Sciatic nerve (tissue), 2 donors: ENCODE measurements at places on chromosomes 16 and 17.

- DNase-seq, result no peak
Measured at GRCh38 chr17:42502091-42502490, 34.0 kb upstream of the NAGLU start.

DNA sequence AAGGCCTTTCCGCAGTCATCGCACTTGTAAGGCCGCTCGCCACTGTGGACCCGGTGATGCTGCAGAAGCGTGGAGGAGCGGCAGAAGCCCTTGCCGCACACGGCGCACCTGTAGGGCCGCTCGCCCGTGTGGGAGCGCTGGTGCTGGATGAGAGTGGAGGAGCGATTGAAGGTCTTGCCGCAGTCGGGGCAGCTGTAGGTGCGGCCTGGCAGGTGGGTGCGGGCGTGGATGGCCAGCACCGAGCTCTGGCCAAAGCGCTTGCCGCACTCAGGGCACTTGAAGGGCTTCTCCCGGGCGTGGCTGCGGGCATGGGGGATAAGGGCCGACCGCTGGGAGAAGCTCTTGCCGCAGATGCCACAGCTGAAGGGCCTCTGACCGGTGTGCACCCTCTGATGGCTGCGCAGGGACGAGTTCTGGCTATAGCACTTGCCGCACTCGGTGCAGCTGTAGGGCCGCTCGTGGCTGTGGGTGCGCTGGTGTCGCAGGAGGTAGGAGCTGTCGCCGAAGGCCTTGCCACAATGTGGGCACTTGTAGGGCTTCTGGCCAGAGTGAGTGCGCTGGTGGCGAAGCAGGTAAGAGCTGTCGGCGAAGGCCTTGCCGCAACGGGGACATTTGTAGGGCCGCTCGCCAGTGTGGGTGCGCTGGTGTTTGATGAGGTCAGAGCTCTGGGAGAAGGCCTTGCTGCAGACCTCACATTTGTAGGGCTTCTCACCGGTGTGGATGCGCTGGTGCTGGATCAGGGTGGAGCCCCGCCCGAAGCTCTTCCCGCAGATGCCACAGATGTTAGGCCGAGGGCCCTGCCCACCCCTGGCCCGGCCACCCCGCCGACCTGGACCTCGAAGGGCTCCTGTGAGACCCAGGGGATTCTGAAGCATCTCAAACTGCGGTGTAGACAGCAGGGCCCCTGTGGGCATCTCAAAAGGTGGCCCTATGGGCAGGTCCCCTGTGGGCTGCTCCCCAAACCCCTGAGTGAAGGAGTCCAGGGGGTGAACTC is 1.5 kb downstream of the ZNF768 start:
- DNase-seq, result no peak

DNA sequence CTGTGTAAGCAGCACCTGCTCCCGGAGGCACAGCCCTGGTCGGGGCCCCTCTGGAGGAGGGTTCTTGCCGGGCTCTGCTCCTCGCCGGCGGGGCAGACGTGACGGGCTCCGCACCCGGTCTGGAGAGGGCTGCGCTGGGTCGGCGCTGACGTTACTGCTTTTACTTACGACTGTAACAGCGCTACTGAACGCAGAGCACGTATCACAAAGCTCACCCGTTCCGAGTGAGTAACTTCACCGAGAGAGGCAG is 1.3 kb upstream of the RAB40C start:
- peak; percentile 68 for DNase-seq

- peak; percentile 73 for DNase-seq
Measured at GRCh38 chr16:89860747-89861304, 12.6 kb upstream of the TCF25 start.

DNA sequence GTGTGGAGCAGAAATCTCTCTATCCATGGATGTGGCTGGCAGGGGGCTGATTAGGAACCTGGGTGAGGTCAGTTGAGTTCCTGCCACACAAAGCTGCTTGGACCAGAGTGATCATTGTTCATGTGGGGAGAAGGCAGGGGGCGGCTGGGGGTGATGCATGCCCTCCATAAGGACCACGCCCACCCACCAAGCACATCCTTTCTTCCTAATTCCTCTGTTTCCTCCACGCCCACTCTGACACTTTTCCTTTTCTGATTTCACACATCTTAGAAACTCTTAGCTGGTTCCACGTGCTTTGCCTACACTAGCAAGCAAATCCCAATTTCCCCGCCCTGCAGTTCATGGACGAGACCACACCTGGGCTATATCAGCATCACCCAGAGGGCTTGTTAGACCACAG is 108.5 kb downstream of the SDK2 start:
- DNase-seq, result no peak

DNA sequence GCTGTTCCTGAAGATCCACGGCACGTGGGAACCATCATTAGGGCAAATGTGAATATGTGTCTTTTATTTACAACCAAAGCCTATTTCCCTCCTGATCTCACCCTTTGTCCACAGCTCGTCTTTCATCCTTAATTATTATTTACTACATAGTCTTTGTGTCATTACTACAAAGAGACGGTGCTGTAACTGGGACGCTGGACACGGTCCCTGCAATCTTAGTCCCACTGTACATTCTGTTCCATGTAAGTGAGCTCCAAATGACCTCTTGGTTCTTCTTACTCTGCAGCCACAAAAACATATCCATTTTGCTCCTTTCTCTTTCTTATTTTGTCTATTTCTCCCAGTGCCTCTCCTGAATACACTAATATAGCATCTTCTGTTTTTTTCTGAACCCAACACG is 12.7 kb upstream of the KRT23 start:
- no peak for DNase-seq

- no peak for DNase-seq
Measured at GRCh38 chr16:8505327-8505991, 84.9 kb downstream of the TMEM114 start.

DNA sequence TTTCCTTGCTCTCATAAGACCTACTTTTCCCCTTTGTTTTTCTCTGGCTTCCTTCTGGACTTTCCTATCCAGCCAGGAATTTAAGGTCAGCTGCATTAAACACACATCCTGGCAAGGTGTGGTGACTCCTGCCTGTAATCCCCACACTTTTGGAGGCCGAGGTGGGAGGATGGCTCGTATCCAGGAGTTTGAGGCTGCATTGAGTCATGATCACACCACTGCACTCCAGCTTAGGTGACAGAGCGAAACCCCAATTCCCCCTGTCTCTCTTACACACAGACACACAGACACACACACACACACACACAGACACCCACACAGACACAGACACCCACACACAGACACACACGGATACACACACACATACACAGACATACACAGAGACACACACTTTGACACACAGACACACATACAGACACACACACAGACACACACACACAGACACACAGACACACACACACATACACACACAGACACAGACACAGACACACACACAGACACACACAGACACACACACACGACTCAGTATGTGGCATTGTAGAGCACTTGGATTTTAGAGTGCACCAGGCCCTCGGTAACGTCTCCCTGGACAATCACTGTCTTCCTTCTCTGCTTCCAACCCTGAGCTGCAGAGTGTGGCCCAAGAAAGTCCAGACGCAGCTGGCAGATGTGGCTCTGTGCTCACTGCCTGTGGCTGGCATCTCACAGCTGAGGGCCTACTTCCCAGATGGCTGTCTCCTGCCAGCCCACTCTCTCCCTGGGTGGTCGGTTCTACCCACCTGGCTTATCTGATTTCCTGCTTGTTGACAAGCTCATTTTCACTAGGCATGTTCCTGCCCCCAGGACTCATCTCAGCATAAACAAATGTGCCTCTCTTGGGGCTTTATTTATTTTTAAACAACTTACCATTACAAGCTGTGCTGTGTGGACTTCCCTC is 39.0 kb downstream of the NLRP1 start:
- DNase-seq, result peak; percentile 33

DNA sequence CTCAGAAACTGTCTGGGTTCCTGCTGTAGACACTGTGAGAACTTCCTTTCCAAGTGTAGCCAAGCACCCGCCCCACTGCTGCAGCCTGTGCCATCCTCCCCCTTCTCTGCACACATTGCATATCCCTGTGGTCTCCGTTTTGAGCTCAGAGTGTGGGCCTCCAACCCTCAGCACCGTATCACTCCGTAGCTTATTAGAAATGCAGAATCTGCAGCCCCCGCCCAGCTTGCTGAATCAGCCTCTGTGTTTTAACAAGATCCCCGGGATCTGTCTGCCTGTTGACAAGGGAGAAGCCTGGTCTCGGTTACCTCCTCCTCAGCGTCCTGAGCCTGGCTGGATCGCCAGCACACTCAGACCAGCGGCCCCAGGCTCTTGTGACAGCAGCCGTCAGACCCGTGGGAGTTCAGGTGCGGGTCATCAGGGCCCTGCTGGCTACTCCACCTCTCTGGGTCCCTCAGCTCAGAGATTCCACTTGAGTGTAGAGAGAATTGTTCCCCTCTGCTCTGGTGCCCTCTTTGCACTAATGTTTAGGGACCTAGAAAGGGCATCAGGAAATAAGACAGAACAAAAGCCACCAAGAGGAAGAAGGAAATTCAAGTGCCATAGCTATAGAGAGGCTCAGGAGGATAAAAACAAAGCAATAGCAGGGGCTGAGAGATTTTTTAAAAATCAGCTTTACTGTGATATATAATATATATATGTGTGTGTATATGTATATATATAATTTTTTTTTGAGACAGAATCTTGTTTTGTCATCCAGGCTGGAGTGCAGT is 92.3 kb downstream of the PITPNC1 start:
- no peak for DNase-seq

DNA sequence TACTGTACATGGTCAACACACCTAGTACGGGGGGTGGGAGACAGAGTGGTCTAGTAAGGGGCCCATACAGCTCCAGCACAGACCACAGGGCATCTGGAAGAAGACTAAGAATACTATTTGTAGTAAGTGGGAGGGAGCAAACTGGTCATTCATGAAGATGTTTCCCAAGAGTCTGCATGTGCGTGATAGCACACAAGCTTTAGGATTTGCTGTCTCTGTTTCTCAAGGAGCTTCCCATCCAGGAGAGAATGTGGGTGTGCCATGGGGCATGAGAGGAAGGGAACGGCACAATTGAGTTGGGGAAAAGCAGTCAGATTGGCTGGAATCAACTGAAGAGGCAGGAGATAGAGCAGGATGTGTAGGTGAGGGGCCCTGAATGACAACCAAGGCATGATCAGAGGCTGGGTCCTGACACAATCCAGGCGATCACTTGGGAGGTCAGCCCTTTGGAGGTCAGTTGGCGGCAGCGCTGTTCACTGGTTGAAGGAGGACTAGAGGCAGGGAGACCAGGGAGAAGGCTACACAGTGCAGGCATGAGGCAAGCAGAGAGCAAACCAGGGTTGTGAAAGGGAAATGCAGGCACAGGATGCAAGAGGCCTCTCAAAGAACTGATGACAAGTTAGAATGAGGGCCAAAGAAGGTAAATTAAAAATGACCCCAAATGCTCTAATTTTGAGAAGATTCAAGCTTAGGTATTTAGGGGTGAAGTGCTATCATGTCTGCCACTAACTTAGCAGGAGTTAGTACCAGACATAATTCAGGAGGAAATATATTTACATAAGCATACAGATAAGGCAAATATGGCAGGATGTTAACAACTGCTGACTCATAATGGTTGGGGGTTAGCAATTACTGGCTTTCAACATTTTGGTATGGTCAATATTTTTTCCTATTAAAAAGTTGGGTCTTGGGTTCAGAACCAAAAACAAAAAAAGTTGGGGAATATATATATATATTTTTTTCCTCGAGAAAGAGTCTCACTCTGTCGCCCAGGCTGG is 10.3 kb downstream of the UBE2O start:
- no peak for DNase-seq

- no peak for DNase-seq
Measured at GRCh38 chr16:82684256-82684655, 57.5 kb downstream of the CDH13 start.

DNA sequence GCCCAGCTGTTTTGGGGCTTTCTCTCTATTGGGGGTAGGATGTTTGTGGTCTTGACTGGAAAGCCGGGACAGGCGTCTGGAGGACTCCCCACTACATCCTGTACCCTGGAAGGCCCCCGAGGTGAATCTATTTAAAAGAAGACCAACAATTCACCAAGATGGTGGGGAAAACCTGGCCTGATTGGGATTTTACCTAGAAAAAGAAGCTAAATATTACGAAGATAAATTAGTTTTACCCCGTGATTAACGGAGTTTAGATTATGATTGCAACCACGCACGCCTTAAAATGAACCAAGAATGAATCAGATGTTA is 779 bp upstream of the CCDC102A start:
- peak; percentile 19 for DNase-seq

DNA sequence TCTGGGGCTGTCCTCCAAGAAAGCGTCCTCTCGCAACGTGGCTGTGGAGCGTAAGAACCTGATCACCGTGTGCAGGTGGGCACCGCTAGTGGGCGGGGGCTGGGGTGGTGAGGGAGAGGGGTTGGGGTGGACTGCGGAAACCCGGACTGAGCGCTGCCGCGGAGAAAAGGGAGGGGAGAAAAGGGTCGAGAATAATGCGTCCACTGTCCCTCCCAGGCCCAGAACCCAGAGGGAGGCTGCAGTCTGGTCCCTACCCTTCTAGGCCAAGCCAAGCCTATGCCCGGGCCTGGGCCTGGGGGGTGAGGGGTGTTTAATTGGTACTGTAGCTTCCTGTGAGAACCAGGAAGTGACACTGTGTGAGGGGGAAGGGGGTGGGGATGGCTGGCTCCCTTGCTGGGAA is 464 bp downstream of the RUNDC3A start:
- DNase-seq, result no peak

DNA sequence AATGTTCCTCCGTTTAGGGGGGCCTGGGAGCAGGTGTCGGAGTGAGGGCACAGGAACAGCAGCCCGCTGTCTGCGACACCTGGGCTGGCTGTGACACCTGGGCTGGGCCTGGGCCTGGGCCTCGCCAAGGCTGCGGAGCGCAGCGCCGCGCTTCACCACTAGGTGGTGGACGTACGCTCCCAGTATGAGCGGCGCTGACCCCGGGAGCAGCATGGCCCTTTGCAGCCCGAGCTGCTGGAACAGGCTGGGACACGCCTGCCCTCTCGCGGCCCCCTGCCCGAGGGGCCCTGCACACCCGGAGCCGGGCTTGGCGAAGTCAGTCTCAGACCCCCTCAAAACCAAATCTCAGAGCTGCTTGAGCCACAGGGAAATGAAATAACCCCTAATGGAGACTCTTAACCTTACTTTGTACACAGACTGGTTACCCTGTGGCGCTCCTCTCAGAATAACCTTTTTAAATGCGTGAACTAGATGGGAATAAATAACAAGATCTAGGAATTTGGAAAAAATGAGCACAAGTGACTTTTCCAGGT is 38.6 kb upstream of the FA2H start:
- DNase-seq, result peak; percentile 87

GRCh38 chr17:74697515-74697914 is 15.2 kb downstream of the CD300LF start:
- no peak for DNase-seq

DNA sequence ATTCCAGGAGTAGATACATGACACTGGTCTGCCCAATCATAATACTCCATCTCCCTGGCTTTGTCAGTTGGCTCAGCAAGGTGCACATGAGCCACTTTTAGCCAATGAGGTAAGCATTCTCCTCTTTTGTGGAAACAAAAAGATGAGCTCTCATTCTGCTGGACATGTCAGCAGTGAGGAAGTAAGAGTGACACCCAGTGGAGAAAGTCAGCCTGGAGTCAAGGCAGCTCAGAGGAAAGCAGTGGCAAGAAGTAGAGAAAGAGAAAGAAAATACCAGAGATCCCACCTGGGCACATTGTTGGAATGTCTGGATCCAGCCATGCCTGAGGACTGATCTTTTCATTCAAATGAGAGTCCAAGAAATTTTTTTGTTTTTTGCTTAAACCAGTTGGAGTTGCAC is 496.9 kb upstream of the C16orf82 start:
- no peak for DNase-seq
